A549 treated with Hydrocortisone at 1 μM for 4 hours (cell line): ENCODE measurements at places on chromosomes 11 and 22. TPM values are rescaled to one million over a fixed set of nuclear protein-coding genes. Genes with fewer than 3 reads are reported as not detected.

CST6 gene
- not detected in 5 replicates for total RNA-seq

RAB3IL1 gene
- total RNA-seq = 18.8 to 23.1 TPM (median 20.6 TPM) in 5 replicates

HORMAD2 gene
- total RNA-seq = not detected in 5 replicates

ACTN3 gene
- total RNA-seq = 0.06 TPM in 2 of 5 replicates, not detected in the others

HBG2 gene
- total RNA-seq = not detected in 5 replicates

RBMXL2 gene
- not detected in 5 replicates for total RNA-seq

GSTT2 gene
- total RNA-seq = 0.13 to 0.15 TPM in 2 of 5 replicates, not detected in the others

APOL5 gene
- not detected in 5 replicates for total RNA-seq

CFAP300 gene
- 5.7 to 7.6 TPM (median 6.4 TPM) in 5 replicates for total RNA-seq

INPPL1 gene
- 58.6 to 72.2 TPM (median 68.1 TPM) in 5 replicates for total RNA-seq

CD3D gene
- total RNA-seq = not detected in 5 replicates

SMC1B gene
- 0.02 to 0.03 TPM in 2 of 5 replicates, not detected in the others for total RNA-seq

LRRC32 gene
- total RNA-seq = 0.17 to 0.23 TPM (median 0.21 TPM) in 5 replicates

OVOL1 gene
- 0.03 to 0.13 TPM (median 0.08 TPM) in 3 of 5 replicates, not detected in the others for total RNA-seq
